ENCODE measurements at places on chromosomes 2 and 18.

DNA sequence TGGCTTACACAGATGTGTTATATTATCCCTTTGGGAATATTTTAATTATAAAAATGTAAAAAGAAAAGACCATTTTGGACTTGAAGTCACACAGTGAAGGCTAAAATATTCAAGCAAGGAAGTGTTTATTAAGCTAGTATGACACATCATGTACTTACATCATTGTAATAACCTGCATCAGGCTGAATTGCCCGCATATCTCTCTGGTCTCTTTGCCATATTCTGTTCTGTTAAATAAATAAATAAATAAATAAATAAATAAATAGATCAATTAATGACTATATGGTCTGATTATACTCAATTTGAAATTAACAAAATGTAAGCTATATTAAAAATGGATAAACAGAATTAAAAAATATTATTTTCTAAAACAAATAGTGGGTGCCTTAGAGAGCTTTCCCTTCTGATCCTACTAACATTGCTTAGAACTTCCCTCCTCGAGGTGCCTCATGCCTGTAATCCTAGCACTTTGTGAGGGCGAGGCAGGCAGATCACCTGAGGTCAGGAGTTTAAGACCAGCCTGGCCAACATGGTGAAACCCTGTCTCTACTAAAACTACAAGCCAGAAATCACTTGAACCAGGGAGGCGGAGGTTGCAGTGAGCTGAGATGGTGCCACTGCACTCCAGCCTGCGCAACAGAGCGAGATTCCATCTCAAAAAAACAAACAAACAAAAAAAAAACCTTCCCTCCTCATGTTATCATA, 42.0 kb downstream of the WDR33 start:
- DNase-seq, result no peak

- no peak for DNase-seq
Observed at GRCh38 chr2:17604050-17604449, 63.6 kb downstream of the VSNL1 start.

DNA sequence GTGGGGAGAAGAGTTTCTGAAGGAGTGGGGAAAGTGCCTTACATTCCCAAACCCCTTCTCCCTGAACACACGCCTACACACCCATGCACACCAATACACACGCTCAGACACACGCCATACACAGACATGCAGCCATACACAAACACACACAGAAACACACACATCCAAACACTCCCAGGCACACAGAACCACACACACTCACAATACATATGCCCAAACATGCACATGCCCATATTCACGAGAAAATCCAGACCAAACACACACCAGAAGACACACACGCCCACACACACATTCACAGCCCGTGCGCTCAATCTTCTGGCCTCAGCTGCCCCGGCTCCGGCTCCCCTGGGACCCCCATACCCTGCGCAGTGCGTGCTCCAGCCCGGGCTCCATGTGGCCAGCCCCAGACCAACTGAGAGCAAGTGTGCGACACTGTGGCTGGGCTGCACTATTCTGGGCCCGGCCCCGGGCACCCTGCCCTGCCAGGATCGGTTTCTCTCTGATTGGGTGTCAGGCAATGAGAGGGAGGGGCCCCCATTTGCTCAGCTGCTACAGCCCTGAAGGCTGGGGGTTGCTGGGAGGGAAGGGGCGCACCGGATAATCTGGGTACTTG, at the start of gene PRKAG3:
Gene PRKAG3 (minus strand): TSS at position 426 of the 613 bp plus-strand sequence.
- no peak for DNase-seq

GRCh38 chr18:59085797-59086196, 53.9 kb upstream of the SEC11C start:
- no peak for DNase-seq

GRCh38 chr2:204850581-204850980, 305.3 kb downstream of the PARD3B start:
- no peak for DNase-seq

GRCh38 chr2:118902266-118903028, 39.5 kb upstream of the MARCO start:
- DNase-seq, result no peak
